ENCODE measurements at places on chromosomes 6 and 20. TPM values are rescaled to one million over a fixed set of nuclear protein-coding genes. Genes with fewer than 3 reads are reported as not detected.

Gene CNR1
- total RNA-seq, result 14.2 TPM

- H3K4me1 ChIP-seq, result no peaks in the 10 kb centered on the region
- H3K4me3 ChIP-seq, result no peak overlapping the region
- DNase-seq, result no peak
- no peaks in the 10 kb centered on the region for H3K27me3 ChIP-seq
- H3K27ac ChIP-seq, result no peak overlapping the region
- H3K36me3 ChIP-seq, result no peaks in the 10 kb centered on the region
Observed at GRCh38 chr6:11613858-11614257, 76.3 kb downstream of the TMEM170B start.

Gene MUC22
- not detected for total RNA-seq

- no peak for DNase-seq
- H3K36me3 ChIP-seq, result no peaks in the 10 kb centered on the region
- no peaks in the 10 kb centered on the region for H3K27me3 ChIP-seq
Observed at GRCh38 chr20:50810842-50811241, 16.0 kb downstream of the BCAS4 start.

Gene TMEM74B
- total RNA-seq, result 3.6 TPM

DNA sequence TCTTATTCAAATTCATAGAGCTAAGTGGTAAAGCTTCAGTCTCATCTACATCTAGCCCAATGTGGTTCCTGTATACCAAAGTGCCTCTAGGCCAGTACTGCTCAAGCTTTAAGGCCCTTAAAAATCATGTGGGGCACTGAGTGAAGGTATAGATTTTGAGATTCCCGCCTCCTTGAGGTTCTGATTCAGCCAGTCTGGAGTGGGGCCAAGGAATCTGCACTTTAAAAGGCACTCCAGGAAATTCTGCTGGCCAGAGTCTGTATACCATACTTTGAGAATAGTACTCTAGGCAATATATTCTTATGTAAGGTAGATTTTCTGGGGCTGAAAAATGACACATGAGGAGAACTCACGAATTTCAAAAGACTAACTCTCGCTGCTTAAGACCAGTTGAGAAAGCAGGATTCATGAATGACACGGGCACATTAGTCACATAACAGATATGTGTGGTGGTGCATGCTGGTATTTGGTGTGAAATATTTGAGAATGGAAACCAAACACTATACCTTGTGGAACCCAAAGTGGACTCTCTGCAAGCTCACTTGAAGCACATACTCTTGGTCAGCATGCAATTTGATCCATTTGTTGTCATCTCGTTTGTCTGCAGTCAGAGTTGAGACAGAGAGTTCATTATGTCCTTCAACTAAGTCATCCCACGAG lies 47.6 kb upstream of the SIM1 start:
- no peak overlapping the region for H3K27ac ChIP-seq
- no peak for DNase-seq
- no peaks in the 10 kb centered on the region for H3K27me3 ChIP-seq

GRCh38 chr20:588476-588875 lies 21.6 kb downstream of the TCF15 start:
- H3K4me3 ChIP-seq, result no peak overlapping the region
- H3K4me1 ChIP-seq, result no peaks in the 10 kb centered on the region
- H3K27ac ChIP-seq, result no peak overlapping the region
- no peaks in the 10 kb centered on the region for H3K36me3 ChIP-seq
- DNase-seq, result no peak
- H3K27me3 ChIP-seq, result no peaks in the 10 kb centered on the region

DNA sequence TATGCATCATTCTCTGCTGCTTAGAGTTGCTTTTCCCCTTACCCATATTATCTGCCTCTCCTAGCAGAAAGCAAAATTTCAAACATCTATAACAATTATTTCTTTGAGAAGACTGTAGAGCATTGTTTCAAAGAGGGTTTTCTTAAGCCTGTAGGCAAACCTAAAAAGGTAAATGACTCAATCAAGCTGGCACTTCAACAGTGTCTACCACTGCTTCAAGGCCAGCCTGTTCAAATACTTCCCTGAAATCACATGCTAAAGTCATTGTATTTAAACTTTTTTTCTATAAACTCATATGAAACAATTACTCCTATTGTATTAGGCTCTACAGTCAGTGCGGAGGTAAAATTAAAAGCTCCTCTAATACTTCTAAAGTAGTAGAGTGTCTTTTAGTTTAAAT lies 87.1 kb downstream of the OGFRL1 start:
- H3K27ac ChIP-seq, result no peak overlapping the region
- no peaks in the 10 kb centered on the region for H3K27me3 ChIP-seq
- no peaks in the 10 kb centered on the region for H3K4me1 ChIP-seq

DNA sequence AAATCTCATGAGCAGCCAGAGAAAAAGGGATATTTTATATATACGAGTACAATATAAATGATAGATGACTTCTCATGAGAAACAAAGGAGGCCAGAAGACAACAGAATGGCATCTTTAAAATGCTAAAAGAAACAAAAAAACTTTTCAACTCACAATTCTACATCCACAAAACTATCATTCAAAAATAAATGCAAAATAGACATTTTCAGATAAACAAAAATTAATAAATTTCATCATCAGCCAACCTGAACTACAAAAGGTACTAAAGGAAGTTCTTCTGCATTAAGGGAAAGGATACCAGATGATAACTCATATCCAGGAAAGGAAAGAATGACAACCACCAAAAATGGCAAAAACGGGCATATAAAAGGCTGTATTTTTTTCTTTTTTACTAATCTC lies 27.9 kb upstream of the ANKRD60 start:
- no peak overlapping the region for H3K4me3 ChIP-seq
- DNase-seq, result no peak
- no peaks in the 10 kb centered on the region for H3K4me1 ChIP-seq
- H3K36me3 ChIP-seq, result no peaks in the 10 kb centered on the region

- no peak overlapping the region for H3K4me3 ChIP-seq
- H3K4me1 ChIP-seq, result no peaks in the 10 kb centered on the region
- no peak for DNase-seq
- no peak overlapping the region for H3K27ac ChIP-seq
- no peaks in the 10 kb centered on the region for H3K27me3 ChIP-seq
Observed at GRCh38 chr20:19026121-19026878, 186.1 kb upstream of the SLC24A3 start.

DNA sequence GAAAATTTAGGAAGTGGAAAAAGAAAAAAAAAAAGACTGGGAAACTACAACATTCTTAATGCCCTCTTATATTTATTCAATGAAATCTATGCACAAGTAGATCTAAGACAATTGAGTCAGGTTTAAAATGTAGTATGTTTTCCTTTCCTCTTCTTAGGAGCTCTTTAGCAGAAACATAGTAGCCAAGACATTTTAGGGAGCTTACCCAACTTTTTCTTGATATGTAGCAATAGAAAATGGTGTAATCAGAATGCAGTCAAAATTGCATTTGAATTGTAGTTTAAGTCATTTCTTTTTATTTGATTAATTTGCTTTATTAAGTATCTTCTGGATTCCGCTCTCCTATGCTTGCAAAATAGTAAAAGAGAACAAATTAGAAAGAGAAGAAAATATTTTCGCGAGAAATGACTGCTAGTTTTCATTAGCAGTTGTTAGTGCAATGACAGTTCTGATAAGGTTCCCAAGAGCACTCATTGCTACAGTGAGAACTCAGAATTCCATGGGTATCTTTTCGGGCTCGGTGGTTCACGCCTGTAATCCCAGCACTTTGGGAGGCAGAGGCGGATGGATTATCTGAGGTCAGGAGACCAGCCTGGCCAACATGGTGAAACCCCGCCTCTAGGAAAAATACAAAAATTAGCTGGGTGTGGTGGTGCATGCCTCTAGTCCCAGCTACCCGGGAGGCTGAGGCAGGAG lies 52.2 kb downstream of the JARID2 start:
- H3K36me3 ChIP-seq, result no peaks in the 10 kb centered on the region
- no peak overlapping the region for H3K27ac ChIP-seq
- H3K4me1 ChIP-seq, result no peaks in the 10 kb centered on the region
- no peaks in the 10 kb centered on the region for H3K27me3 ChIP-seq
- no peak overlapping the region for H3K4me3 ChIP-seq
- DNase-seq, result no peak

Gene IDH3B
- 132 TPM for total RNA-seq

DNA sequence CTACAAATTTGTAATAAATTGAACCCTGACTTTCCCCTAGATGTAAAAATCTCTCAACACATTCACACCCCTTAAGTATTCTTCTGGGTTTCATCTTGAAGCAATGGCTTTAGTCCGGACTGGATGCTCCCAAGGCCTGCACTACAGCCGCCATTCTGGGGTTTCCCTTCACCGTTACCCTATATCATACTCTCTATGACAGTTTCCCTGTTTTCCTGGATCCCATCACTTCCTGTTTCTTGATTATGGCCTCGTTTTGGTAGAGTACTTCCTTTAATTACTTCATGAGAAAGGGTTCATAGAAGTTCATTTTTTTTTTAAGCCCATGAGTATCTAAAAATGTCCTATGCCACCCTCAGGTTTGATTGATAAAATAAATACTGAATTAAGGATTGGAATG lies 11.7 kb downstream of the FIG4 start:
- no peak overlapping the region for H3K27ac ChIP-seq
- no peak for DNase-seq
- no peak overlapping the region for H3K4me3 ChIP-seq
- no peaks in the 10 kb centered on the region for H3K4me1 ChIP-seq
- no peaks in the 10 kb centered on the region for H3K36me3 ChIP-seq

Gene MAPK13
- total RNA-seq, result 34.6 TPM

DNA sequence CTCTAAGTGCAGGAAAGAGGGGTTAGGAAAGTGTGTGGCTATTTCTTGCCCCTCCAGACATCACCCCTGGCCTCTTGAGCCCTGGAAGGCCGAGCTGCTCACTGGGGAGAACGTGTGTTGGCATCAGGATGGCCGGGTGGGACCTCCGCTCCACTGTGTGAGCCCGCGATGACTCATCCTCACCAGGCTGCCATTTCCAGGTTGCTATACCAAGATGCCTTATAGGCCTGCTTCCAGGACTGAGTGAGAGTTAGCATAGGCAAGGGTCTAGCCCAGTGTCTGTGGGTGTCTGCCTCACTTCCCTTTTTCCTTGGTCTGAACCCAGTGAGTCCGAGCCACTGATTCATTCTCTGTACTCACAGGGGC lies 105.0 kb downstream of the MRPL14 start:
- no peaks in the 10 kb centered on the region for H3K27me3 ChIP-seq
- no peaks in the 10 kb centered on the region for H3K36me3 ChIP-seq
- H3K4me3 ChIP-seq, result no peak overlapping the region
- H3K4me1 ChIP-seq, result no peaks in the 10 kb centered on the region
- DNase-seq, result no peak

DNA sequence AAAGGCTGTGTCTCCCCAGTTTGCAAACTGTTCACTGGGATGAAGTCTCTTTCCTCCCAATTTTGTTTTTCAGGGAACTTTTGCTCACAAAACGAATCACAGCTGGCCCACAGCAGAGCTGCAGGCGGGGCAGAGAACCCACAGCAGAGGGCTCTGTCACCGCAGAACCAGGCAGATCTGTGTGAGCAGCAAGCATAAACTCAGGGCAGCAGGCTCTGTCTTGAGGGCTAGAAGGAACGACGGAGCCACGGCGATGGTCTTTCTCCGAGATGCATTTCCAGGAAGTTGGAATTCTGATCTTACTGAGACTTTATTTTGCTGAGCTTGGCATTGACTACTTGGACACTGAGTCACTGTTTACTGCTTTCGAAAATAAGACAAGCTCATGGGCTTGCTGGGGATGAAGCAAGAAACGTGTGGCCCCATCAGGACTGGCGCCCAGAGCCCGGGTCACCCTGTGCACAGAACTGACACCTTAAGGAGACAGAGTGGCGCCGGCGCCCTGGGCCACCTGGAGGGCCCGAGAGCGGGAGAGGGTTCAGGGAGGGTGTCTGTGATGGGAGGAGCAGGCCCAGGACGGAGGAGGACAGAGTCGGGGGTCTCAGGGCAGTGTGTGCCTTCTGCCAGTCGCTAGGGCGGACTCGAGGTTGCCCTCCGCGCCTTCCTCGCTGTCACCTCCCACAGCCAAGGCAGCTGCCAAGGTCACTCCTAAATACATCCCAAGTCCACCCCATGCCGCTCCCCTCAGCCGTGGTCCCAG lies 106.3 kb upstream of the NXT1 start:
- no peaks in the 10 kb centered on the region for H3K4me1 ChIP-seq
- H3K27ac ChIP-seq, result no peak overlapping the region
- DNase-seq, result no peak
- H3K27me3 ChIP-seq, result no peaks in the 10 kb centered on the region
- no peaks in the 10 kb centered on the region for H3K36me3 ChIP-seq

DNA sequence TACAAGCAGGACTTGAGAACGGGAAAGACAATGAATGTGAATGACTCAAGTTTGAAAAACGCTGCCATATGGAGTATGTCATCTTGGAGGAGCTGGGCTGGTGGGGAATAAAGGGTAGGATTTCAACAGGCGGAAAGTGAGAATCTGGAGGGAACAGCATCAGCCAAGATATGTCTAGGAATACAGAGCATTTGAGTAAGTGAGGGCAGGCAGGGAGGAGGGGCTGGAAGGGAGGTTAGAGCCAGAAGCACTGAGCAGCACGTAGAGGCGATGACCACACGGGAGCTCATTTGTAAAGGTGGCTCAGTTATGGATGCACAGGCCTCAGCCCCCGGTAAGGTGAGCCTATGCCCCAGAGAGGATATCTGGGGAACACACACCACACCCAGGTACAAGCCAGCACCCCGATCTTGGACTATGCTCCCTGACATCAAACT lies 115.1 kb downstream of the ZMYND8 start:
- no peaks in the 10 kb centered on the region for H3K27me3 ChIP-seq
- no peak for DNase-seq
- no peak overlapping the region for H3K4me3 ChIP-seq

DNA sequence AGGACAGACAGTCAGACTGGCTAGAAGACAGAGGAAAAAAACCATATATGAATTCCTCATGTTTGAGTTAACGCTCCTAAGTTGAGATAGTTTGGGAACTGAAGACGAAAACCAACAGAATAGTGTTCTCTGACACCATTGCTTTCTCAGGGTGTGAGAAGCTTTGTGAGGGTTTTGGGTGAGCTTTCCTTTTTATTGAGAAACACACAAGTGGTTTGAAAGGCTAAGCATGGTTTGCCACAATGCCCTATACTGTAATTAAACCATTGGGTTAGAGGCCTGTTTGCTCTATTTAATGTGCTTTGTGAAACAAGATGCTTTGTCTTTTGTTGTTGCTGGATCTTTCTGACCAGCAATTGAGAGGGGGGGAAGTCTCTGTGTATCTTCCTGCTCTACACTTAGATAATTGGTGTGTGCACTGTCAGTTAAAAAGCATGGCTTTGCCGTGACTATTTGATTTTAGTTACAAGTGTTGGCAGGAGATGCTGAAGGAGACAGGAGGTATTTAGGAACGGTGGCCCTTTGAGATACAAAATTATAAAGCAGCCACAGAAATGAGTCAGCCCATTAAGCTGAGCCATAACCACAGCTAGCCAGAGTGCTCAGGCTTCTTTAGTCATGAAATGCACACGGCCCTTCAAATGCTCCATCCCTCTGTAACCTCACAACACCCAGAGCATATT lies 273.0 kb upstream of the PREP start:
- H3K4me1 ChIP-seq, result no peaks in the 10 kb centered on the region
- H3K4me3 ChIP-seq, result no peak overlapping the region
- no peak for DNase-seq
- H3K27me3 ChIP-seq, result no peaks in the 10 kb centered on the region

Gene LGSN
- not detected for total RNA-seq

GRCh38 chr20:20277894-20278335 lies 90.0 kb upstream of the INSM1 start:
- no peak for DNase-seq
- H3K36me3 ChIP-seq, result no peaks in the 10 kb centered on the region
- H3K27me3 ChIP-seq, result no peaks in the 10 kb centered on the region

Measured in prostate gland (tissue), 2 donors.